ENCODE measurements at places on chromosomes 6 and 20.

DNA sequence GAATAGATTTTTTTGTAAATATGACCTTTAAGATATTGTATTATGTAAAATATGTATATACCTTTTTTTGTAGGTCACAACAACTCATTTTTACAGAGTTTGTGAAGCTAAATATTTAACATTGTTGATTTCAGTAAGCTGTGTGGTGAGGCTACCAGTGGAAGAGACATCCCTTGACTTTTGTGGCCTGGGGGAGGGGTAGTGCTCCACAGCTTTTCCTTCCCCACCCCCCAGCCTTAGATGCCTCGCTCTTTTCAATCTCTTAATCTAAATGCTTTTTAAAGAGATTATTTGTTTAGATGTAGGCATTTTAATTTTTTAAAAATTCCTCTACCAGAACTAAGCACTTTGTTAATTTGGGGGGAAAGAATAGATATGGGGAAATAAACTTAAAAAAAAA is 130.9 kb downstream of the SULF2 start:
- no peak for DNase-seq

- DNase-seq, result no peak
These were observed 23.5 kb downstream of the CEP250 start for GRCh38 chr20:35478804-35479472.

- DNase-seq, result peak; percentile 92
These were observed at the start of gene SNRNP48 for GRCh38 chr6:7589949-7590917. Gene SNRNP48 (plus strand): TSS chr6:7590198. CDS start chr6:7590258, 60 bp downstream.

DNA sequence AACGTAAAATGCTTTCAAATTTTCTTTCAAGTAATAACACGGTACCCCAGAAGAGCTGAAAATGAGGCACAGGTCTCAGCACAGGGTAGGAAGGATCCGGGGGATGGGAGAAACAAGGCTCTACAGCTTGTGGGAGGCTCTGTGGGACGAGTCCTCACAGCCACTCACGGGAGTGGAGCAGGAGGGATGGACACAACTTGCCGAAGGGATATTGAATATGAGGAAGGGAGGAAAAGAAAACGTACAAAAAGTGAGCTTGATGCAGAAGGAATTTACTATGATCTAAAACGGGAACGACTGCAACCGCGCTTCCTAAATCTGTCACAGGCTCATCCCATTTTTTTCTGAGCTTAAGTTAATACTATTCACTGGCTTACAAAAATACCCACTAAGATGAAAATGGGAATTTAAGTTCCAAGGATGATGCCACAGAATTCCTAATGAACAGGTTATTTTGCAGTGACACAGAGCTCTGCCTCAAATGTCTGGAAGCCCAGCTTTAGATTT is 72.9 kb downstream of the FYN start:
- no peak for DNase-seq

DNA sequence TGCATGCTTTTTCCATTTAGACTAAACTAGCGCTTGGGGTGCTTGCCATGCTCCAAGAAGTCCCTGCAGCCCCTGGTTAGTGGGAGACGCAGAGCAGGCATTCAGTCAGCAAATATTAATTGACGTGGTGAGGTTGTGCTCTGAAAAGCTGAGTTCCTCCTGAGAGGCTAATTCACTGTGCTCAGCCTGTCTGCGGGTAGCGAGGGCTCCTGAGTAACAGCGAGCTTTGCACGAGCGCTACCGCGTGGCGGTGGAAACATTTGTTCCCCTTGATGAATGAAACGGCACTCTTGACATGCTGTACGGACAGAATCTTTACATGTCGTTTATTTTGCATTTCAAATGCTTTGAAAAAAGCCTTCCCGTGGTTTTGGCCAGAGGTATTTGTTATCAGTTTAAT is 170.6 kb upstream of the AGPAT4 start:
- no peak for DNase-seq

- DNase-seq, result no peak
These were observed 7.8 kb downstream of the TCF15 start for GRCh38 chr20:602111-602970.

DNA sequence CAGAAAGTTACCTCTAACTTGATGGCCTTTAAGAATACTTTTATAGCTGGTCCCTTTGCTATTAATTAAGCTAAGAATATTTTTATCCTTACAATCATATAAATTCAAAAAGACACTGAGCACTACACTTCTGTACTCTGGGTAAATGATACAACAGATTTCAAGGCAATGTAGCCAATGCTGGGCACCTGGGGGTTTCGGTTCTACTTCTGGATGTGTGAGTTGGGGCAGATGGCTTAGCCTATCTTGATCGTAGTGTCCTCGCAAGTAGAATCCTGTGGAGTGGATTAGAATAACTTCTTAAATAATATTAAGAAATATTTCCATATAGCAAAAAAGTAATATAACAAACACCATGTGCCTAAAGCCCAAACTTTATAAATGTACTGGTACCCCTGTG is 96.9 kb upstream of the NT5E start:
- no peak for DNase-seq

GRCh38 chr6:102798636-102799035 is 1405.1 kb downstream of the GRIK2 start:
- no peak for DNase-seq

DNA sequence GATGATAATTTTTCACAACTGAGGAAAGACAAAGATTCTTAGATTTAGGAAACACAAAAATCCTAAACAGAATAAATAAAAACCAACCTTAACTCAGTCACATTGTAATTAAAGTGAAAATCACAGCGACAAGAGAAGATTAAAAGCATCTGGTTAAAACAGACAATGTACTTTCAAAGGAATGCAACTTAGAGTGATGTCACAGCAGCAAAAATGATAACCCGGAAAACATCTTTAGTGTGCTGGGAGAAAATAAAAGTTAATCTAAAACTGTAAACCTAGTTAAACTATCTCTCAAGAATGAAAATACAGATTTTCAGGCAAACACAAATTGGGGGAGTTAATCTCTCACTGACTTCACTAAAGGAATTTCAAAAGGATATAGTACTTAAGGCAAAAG is 76.8 kb upstream of the OGFRL1 start:
- DNase-seq, result no peak

DNA sequence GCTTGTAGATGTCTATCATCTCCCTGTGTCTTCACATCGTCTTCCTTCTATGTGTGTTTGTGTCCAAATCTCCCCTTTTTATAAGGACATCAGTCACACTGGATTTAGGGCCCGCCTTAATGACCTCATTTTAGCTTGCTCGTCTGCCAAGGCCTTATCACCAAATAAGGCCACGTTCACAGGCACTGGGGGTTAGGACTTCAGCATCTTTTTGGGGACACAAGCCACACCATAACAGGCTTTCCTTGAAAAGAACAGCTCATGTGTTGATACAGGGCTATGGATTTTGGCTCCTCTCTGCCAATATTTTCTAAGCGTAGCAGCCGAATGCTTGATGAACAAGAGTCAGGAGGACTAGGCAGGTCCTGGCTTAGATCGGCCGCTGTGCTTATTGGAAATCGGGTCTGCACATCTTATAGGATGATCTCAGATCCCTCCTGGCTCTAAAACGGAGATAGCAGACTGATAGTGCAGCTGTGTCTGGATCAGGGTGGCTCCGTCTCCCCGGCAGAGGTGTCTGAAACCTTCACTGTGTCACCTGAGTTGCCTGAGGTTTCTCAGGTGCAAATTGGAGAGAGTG is 16.2 kb upstream of the TMEM181 start:
- DNase-seq, result no peak

- no peak for DNase-seq
These were observed 38.2 kb downstream of the ZBTB46 start for GRCh38 chr20:63792866-63793265.

DNA sequence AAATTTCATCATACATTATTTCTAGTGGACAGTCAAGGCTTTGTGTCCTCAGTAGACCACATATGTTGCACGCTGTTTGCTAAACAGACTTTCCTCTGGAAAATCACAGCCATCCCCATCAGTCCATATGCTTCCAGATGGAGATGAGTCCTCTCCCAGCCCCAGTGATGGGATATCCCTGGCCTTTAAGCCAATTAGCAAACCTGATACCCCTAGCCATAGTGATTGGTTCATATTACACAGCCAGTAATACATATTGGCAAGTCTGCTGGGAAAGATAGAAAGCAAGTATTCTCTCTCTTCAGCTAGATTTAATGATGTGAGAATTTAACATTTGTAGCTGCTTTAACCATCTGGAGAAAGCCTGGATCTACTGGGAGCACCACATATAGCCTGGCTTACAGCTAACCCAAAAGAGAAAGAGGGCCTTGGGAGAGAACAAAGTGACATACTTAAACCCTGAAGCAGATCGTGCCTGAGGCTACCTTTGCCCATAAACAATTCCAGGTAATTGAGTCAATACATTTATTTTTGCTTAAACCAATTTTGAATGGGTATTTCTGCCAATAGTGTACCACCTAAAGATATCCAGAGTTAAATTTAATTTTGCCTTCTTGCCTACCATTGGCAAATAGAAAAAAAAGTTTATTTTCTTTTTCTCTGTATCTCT is 103.5 kb upstream of the HIVEP1 start:
- DNase-seq, result no peak

DNA sequence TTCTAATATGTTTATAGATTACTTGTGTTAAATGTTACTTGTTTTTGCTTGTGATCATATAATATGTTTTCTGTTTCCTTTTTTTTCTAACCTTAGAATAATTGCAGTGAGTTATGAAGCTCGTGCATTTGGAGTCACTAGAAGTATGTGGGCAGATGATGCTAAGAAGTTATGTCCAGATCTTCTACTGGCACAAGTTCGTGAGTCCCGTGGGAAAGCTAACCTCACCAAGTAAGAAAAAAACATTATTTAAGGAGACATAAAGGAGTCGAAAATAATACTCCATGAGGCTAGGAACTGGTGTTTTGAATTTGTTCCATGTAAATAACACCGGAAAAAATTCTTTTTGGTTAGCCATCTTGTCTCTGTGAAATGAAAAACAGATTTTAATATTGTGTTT is 6.9 kb downstream of the POLH start:
- no peak for DNase-seq

All from MG63 (cell line).